Cerebellum (tissue), 4 donors: ENCODE measurements at places on chromosomes 6 and 20. TPM values are rescaled to one million over a fixed set of nuclear protein-coding genes. Genes with fewer than 3 reads are reported as not detected.
A peak's percentile ranks its signal among the peaks of the same experiment; 100 is the strongest.

Gene CRISP2
- 0.54 TPM for total RNA-seq

Gene SLC52A3
- 0.36 TPM for total RNA-seq

Gene SH3BGRL2
- 26.1 TPM for total RNA-seq

Gene MRPS26
- total RNA-seq, result 17.4 TPM

- DNase-seq, result no peak
These were observed 382.3 kb downstream of the ESR1 start for GRCh38 chr6:152189736-152190135.

GRCh38 chr20:14069796-14070195, 74.5 kb downstream of the MACROD2 start:
- DNase-seq, result no peak

DNA sequence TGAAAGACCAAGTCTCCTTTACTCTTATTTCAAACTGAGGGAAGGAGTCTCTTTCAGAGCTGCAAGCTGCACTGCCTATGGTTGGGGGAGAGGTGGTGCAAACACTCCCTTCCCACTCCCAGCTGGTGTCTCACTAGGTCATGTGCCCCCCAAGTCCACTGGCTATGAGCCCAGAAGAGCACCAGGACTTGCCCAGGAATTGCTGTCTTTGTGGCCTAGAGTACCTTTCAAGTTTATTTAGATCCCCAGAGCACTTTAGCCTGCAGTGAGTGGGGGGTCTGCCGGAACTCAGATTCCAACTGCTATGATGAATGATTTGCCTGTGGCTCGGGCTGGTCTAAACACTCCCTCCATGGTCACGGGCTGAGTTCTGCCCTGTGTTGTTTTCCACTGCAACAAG, 192.6 kb upstream of the CITED2 start:
- DNase-seq, result no peak

DNA sequence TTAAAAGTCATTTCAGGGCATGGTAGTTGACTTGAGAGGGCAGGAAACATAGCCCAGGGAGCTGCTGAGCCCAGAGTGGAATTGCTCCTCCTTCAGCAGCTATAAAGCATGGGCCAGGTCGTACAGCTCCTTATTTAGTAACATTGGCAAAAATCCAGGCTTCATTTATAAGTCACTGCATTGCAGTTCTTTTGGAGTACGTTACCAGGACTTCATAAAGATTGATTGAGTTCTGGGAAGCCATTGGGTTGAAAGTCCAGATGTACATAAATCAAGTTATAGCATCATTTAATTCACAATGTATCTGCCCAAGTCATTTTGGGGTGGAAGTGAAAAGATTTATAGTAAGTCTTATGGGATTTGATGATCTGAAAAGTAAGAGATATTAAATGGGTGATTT, 53.0 kb upstream of the ANKEF1 start:
- no peak for DNase-seq

DNA sequence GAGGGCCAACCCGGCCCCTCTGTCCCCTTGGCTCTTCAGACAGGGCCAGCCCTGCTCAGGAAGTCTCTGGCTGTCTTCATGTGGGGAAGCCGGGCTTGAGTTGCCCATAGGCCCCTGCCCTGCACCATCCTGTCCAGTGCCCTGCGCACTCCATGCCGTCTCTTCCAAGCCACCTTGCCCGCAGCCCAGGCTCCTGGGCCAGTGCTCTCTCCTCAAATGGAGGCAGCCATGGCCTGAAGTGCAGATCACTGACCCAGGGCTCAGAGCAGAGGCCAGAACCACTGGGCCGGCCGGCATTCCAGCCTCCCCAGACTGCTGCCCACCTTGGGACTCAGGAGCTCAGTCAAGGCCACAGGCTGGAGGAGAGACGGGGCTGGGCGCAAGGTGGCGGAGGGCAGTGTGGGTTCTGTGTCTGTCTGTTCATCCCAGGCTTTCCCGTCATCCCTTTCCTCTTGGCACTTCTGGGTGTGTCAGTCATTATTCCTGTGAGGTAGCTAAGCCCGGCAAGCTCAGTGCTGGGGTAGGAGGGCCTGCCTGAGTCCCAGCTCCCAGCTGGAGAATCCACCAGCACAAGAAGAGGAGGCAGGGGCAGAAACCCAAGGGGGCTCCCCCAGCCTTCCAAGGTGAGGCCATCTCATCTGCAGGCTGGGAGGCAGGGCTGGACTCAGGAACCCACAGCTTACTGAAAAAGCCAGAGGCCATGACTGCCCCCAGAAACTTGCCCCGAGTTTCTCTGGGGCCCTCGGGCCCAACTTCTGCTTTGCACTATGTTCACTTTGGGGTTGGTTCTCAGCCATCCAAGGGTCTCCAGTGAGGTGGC, 22.4 kb downstream of the SDCBP2 start:
- no peak for DNase-seq

- DNase-seq, result peak; percentile 6
These were observed 56.6 kb downstream of the SNX14 start for GRCh38 chr6:85537055-85537494.

DNA sequence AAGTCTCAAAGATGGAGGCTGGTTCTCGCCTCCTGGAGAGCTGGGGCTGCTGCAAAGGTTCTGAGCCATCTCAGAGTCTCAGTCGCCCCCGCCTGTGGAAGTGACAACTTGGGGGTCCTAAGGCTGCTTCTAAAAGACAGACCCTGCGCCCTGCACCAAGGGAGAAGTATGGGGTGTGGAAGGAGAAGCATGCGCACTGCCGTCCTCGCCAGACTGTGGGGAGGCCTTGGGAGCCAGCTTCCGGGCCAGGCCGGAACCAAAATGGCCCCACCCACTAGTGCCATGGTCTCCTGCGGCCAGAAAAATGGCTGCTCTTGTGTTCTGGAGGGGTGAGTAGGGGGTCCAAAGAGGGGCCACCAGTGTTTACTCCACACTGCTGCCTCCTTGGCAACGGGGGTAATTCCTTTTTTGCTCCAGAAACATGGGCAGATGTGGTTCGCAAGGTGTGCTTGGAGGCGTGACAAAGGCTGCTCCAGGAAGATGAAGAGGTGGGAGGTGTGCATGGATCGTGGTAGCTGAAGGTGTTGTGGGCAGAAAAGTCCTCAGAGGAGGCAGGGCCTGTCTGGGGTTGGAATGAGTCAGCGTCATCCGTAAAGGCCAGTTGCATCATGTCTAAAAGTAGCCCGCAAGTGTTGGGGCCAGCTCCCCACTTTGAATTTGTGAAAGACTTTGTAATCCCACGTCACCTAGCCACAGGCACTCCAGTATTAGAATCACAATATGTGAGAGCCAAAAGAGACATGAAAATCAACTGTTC, 329.8 kb upstream of the SOX4 start:
- DNase-seq, result no peak

GRCh38 chr6:161622779-161623178, 348.9 kb upstream of the AGPAT4 start:
- no peak for DNase-seq

DNA sequence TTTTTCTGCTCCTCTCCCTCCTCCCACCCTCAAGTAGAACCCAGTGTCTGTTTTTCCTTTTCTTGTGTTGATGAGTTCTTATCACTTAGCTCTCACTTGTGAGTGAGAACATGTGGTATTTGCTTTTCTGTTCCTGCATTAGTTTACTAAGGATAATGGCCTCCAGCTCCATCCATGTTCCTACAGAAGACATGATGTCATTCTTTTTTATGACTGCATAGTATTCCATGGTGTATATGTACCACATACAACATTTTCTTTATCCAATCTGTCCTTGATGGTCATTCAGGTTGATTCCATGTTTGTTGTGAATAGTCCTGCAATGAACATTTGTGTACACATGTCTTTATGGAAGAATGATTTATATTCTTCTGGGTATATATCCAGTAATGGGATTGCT, 81.0 kb downstream of the TOX2 start:
- DNase-seq, result no peak

DNA sequence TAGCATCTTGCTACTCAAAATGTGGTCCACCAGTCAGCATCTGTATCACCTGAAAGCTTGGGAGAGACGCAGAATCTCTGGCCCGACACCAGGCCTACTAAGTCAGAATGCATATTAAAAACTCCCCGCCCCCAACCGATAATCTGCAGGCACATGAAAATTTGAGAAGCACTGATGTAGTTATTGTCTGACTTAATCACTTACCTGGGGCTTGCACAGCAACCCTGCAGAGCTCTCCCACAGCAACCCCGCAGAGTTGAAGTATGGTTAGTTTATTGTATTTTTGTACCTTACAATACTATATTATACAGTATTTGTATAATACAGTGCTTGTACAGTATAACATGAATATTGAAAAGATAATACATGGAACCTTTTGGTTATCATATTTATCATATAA, 53.7 kb downstream of the KLHL31 start:
- no peak for DNase-seq
